Pancreas (tissue), 10 donors: ENCODE measurements at places on chromosomes 12 and 14. TPM values are rescaled to one million over a fixed set of nuclear protein-coding genes. Genes with fewer than 3 reads are reported as not detected.

TEX52 gene
- not detected for total RNA-seq

DLK1 gene
- total RNA-seq: 8.5 TPM

YAF2 gene
- 10.6 TPM for total RNA-seq

ASCL1 gene
- not detected for total RNA-seq

EIF5 gene
- 103 TPM for total RNA-seq

MAP3K9 gene
- total RNA-seq: 7.6 TPM

CNPY2 gene
- 51.4 TPM for total RNA-seq

FICD gene
- 11.5 TPM for total RNA-seq

PLEKHA5 gene
- 18.5 TPM for total RNA-seq

GALNT8 gene
- 0.86 TPM for total RNA-seq

MMP17 gene
- total RNA-seq: 1.3 TPM

RNASE1 gene
- total RNA-seq: 347 TPM

IRAK4 gene
- 13.0 TPM for total RNA-seq

PLXNC1 gene
- 1.5 TPM for total RNA-seq

OAS2 gene
- total RNA-seq: 0.79 TPM

SLC41A2 gene
- 39.1 TPM for total RNA-seq

ARID2 gene
- 17.7 TPM for total RNA-seq

DCAF4 gene
- total RNA-seq: 12.5 TPM

SMIM41 gene
- not detected for total RNA-seq

CBLN3 gene
- 0.47 TPM for total RNA-seq

RNASE4 gene
- total RNA-seq: 13.6 TPM

GPR162 gene
- total RNA-seq: 0.95 TPM

NEUROD4 gene
- total RNA-seq: not detected

GPR135 gene
- total RNA-seq: 1.2 TPM

TMTC1 gene
- 4.0 TPM for total RNA-seq

PSMA6 gene
- 70.7 TPM for total RNA-seq

OR4K14 gene
- total RNA-seq: not detected

GZMH gene
- total RNA-seq: 0.28 TPM

HOXC12 gene
- total RNA-seq: not detected

PITPNM2 gene
- 4.4 TPM for total RNA-seq

KCNA5 gene
- total RNA-seq: 0.32 TPM

AP1G2 gene
- total RNA-seq: 92.0 TPM

UBE3B gene
- 12.2 TPM for total RNA-seq

KRT83 gene
- not detected for total RNA-seq

BCL2L14 gene
- 5.3 TPM for total RNA-seq

KRT3 gene
- total RNA-seq: not detected

CNTN1 gene
- 10.1 TPM for total RNA-seq

PDE3A gene
- 16.5 TPM for total RNA-seq

GARIN6 gene
- total RNA-seq: not detected

CFAP251 gene
- 2.5 TPM for total RNA-seq

GALNT16 gene
- total RNA-seq: 2.0 TPM

ARL1 gene
- 40.4 TPM for total RNA-seq

CDCA3 gene
- total RNA-seq: 0.41 TPM

ADGRD1 gene
- total RNA-seq: 4.9 TPM

RNFT2 gene
- total RNA-seq: 0.51 TPM

ZFHX2 gene
- total RNA-seq: 3.8 TPM

KRT85 gene
- total RNA-seq: not detected

KNTC1 gene
- total RNA-seq: 3.5 TPM

SMCO2 gene
- total RNA-seq: not detected

TDRD9 gene
- 4.3 TPM for total RNA-seq
